Dermis microvascular lymphatic vessel endothelial cell (primary cell): ENCODE measurements at places on chromosomes 11 and 22. TPM values are rescaled to one million over a fixed set of nuclear protein-coding genes. Genes with fewer than 3 reads are reported as not detected.

PRDX5 gene
- 217 and 224 TPM in 2 replicates for total RNA-seq

CBLIF gene
- not detected in 2 replicates for total RNA-seq

TRIM48 gene
- not detected in 2 replicates for total RNA-seq

SMTNL1 gene
- total RNA-seq: not detected in 2 replicates

FOSL1 gene
- 2.1 and 3.8 TPM in 2 replicates for total RNA-seq
